Stimulated activated CD4-positive, alpha-beta T cell treated with anti-CD3 and anti-CD28 coated beads, Interleukin-4, amount 100 ng/mL, for 48 hours (primary cell): ENCODE measurements at places on chromosomes 5 and 9.

- no peak for DNase-seq
Observed at GRCh38 chr9:13478160-13478559, 198.7 kb upstream of the MPDZ start.

DNA sequence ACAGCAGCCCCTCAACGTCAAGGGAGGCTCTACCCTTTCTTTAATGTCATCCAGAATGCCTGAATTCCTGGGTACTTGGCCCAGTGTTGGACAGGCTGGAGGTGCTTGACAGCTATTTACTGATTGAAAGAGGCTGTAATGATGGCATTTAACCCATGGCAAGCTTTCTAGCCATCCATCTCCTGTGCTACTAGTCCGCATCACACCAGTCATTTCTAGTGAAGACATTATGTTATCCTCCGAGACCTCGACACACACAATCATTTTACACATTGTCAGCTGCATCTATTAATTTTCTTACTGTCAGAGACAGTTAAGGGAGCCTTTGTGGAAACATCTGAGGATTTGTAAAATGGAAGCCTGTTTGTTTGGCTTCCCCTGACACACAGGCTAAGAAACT is 149.3 kb upstream of the FSTL4 start:
- DNase-seq, result no peak

DNA sequence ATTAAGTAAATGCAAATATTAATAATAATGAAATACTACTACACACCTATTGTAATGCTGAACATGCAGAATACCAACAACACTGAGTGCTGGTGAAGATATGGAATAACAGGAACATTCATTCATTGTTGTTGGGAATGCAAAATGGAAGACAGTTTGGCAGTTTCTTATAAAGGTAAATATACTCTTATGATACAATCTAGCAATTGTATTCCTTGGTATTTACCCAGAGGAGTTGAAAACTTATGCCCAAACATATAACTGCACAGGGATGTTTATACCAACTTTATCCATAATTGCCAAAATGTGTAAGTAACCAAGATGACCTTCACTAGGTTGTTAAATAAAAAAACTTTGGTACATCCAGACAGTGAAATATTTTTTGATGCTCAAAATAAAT is 636.8 kb downstream of the PRR16 start:
- DNase-seq, result no peak

- no peak for DNase-seq
Observed at GRCh38 chr5:119318256-119318894, 37.4 kb upstream of the TNFAIP8 start.

DNA sequence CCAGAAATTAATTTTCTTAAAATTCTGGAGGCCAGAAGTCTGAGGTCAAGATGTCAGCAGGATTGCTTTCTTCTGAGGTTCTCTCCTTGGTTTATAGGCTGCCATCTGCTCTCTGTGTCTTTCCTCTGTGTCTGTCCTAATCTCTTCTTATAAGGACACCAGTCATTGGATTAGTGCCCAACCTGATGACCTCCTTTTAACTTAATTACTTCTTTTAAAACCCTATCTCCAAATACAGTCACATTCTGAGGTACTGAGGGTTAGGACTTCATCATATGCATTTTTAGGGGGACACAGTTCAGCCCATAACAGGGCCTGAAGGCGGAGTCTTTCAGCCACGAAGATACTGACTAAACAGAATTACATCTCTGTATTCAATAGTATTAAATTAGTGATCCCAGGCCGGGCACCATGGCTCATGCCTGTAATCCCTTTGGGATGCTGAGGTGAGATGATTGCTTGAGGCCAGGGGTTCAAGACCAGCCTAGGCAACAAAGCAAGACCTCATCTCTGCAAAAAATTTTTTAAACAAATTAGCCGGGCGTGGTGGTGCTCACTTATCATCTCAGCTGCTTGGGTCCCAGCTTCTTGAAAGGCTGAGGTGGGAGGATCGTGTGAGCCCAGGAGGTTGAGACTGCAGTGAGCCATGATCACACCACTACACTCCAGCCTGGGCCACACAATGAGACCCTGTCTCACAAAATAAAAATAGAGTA is 5.9 kb upstream of the RPS6 start:
- DNase-seq, result no peak

DNA sequence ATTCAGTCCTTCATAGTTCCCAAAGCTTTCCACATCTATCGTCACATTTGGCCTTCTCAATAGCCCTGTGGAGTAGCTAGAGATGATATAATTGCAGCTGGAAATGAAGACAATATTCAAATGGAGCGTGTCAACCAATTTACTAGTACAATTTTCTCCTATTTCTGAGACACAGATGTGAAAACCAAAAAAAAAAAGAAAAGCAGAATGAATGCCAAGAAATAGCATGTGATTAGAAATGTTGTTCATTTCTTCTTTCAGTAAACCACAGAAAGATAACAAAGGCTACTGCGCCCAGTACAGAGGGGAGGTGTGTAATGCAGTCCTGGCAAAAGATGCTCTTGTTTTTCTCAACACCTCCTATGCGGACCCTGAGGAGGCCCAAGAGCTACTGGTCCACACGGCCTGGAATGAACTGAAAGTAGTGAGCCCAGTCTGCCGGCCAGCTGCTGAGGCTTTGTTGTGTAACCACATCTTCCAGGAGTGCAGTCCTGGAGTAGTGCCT is 99.0 kb downstream of the MUSK start:
- no peak for DNase-seq

DNA sequence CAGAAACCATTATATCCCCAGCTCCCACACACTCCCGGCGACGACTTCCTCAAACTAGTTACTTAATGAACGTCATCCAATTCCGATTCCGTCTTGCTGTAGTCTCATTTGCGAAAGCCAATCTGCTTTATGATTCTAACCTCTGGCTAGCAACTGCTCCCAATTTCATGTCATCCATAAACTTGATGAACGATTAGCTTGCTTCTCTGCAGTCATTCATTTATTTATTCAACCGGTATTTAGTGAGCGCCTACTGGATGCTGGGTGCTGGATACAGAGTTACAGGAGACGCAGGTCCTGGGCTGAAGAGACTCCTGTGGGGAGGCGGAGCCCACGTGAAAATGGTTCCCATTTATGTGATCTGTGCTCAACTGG is 46.2 kb downstream of the TSPAN17 start:
- DNase-seq, result no peak

GRCh38 chr9:106834888-106835287 is 28.1 kb upstream of the ZNF462 start:
- no peak for DNase-seq

GRCh38 chr5:37206736-37207135 is 42.4 kb downstream of the CPLANE1 start:
- DNase-seq, result no peak

GRCh38 chr9:35616681-35617459 is 1.3 kb downstream of the CD72 start:
- peak; percentile 43 for DNase-seq

- no peak for DNase-seq
Observed at GRCh38 chr5:164051745-164052144, 546.3 kb downstream of the MAT2B start.

GRCh38 chr5:54689411-54690251 is 172.1 kb downstream of the SNX18 start:
- DNase-seq, result no peak

DNA sequence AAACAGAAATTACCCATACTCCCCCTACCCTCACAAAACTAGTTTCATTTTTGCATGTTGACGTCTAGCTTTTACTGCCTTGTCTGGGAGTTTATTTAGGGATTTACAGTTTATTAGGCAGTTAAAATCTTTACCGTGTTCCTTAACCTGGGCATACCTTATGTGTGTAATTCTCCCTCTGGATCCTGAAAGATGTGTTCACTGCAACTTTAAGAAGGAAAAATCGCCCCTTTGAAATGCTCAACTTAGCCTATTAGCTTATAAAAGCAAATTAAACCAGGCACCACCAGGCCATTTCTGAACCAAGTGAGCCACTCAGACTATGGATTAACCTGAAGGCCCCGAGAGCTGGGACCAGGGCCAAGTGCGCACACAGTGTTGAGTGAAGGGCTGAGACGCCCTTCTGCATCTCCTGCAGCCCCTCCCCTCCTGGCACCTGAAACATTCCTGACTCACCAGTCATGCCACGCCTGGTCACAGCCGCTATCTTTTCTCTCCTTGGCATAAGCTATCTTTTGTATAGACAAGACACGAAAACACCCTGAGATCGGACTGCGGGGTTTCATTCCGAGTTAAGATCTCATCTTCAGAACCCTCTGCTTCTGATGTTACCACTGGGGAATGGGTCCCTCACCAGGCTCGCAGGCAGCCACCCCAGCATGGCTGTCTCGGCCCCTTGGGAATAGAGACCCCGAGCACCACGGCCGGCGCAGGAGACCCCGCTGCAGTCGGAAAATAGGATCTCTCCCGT is 111.9 kb downstream of the ROR2 start:
- no peak for DNase-seq

GRCh38 chr5:162719720-162720119 is 652.1 kb downstream of the GABRG2 start:
- no peak for DNase-seq

- DNase-seq, result no peak
Observed at GRCh38 chr9:93636667-93637066, 60.3 kb downstream of the PHF2 start.

GRCh38 chr9:121704281-121704680 is 52.8 kb downstream of the DAB2IP start:
- DNase-seq, result no peak

DNA sequence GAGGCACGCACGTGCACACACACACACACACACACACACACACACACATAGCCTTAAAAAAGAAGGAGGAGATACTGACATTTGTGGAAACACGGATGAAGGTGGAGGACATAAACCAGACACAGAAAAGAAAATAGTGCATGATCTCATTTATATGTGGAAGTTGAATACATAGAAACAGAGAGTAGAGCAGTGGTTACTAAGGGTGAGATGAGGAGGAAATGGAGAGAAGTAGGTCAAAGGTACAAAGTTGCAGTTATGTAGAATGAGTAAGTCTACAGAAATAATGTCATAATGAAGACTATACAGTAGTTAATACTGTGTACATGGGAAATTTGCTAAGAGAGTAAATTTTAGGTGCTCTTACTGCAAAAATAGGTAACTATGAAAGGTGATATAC is 412.2 kb upstream of the CDH9 start:
- no peak for DNase-seq

GRCh38 chr5:140631036-140631417 is 1.9 kb downstream of the CD14 start:
- DNase-seq, result no peak

DNA sequence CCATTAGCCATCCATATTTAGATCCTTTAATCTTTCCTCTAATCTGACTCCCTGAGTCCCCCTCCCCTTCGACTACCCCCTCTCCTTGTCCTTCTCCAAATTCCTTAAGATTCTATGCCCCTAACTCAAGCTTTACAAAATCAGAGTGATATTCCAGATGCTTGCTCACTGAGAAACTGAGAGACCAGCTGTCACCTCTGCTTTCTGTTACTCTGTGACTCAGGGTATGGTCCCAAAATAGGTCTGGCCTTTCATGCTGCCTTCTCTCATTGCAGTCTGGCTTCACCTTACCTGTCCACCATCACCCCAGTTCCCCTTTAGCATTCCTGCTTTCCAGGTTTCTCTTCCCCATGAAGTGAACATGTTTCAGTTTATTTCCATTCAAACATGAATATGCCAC is 383.3 kb upstream of the SLC30A5 start:
- DNase-seq, result no peak

DNA sequence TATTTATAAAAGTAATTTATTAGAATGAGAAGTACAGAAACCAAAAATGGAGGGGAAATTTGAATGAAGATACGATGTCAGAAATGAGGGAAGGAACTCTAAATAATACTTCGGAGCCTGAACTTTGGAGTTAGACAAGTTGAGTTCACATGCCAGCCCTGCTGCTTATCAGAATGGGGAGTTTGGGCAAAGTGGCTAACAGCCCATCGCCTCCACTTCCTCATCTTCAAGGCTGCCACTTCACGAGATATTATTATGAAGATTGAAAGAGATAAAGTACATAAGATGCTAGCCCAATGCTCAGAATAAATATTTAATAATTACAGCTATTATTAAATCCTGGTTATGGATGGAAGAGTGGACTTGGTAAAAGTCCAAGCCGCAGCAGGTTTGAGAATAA is 56.2 kb upstream of the ABCA1 start:
- DNase-seq, result no peak

DNA sequence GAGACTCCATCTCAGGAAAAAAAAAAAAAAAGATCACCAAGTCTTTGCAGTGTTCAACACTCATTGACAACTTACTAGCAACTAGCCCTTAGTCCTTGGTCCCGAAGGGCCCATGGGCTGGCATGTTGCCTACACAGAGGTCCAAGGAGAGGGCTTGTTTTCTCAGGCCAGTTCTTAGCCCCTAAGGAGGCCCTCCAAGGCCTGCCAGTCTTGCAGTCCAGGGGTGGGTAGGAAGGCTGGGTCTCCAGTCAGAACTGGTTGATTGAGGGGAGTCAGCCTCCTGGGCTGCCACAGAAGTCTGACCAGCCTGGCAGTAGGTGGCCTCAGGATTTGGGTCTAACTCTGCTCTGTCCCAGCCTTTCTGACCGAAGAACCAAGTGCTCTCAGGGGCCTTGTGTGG is 32.7 kb downstream of the IER5L start:
- DNase-seq, result no peak

DNA sequence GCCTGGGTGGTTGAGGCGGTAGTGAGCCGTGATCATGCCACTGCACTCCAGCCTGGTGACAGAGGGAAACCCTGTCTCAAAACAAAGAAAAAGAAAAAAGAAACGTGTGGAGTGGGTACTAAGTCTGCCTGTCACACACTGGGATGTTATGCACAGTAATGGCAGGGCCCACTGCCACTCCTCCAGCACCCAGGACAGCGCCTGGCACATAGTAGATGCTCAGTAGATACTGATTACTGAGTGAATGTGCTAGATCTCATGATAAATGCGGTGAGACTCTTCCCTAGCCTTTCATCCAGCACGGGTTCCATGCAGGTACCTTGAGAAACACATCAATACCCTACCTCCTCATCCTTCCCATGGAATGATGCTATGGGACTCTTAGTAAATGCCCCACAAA is 87.4 kb upstream of the HSPA9 start:
- no peak for DNase-seq

GRCh38 chr5:66513130-66513529 is 83.1 kb upstream of the MAST4 start:
- DNase-seq, result no peak

- no peak for DNase-seq
Observed at GRCh38 chr9:110784309-110784708, 115.7 kb downstream of the MUSK start.

DNA sequence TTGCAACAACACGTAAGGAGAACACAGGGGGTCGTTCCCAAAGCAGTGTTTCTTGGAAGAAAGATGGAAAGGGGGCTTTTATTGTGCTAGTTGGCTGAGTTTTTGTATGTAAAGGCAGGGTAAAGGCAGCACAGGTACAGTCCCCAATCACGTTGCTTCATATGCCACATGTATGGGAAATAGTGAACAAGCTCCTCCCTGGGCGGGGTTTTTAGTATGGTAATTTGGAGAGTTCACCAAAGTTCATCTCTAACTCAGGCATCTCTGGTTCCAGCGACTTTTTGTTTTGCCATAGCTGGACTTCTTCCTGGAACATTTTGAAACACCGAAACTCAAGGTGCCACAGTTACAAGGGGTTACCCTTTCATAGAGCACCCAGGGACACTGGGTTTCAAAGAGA is 133.9 kb downstream of the CAAP1 start:
- no peak for DNase-seq

GRCh38 chr5:158364367-158364766 is 505.4 kb upstream of the CLINT1 start:
- no peak for DNase-seq

- DNase-seq, result no peak
Observed at GRCh38 chr9:82593501-82593900, 469.4 kb downstream of the RASEF start.
